NCI-H1092 (cell line): ENCODE measurements at places on chromosomes 5 and 9.

DNA sequence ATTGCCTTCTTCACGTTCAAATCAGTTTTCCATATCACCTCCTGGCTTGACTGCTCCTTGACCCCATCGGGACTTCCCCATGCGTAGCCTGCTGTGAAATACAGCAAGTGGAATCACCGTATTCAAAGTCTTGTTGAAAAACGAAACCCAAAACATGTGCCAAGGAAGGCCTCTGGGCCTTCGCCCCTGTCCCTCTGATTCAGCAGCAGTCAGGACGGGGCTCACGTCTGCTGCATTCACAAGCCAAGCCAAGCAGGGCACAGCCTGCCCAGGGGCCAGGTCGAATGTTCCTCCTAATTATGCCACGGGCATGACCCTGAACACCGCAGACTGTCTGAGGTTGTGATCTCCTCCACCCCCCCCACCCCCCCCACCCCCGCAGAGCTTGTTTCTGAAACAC, 960 bp upstream of the CTNND2 start:
- DNase-seq: no peak

GRCh38 chr5:138015916-138016315, 17.0 kb downstream of the FAM13B start:
- DNase-seq: no peak

DNA sequence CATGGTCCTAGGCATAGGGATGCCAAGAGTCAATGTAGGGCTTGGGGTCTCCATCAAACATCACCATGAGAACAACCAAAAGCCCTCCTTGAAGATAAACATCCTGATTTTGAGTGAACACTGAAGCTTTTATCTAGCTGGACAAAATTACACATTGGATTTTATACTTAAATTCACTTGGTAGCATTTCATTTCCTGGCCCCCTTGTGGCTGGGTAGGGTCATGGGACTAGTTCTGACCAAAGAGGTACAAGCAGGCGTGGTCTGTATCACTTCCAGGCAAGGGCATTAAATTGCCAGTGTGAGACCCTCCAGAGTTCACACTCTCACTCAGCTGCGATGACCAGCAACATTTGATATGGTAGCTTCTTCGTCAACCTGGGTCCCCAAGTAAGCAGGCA, 320.3 kb downstream of the ACTL7B start:
- no peak for DNase-seq

DNA sequence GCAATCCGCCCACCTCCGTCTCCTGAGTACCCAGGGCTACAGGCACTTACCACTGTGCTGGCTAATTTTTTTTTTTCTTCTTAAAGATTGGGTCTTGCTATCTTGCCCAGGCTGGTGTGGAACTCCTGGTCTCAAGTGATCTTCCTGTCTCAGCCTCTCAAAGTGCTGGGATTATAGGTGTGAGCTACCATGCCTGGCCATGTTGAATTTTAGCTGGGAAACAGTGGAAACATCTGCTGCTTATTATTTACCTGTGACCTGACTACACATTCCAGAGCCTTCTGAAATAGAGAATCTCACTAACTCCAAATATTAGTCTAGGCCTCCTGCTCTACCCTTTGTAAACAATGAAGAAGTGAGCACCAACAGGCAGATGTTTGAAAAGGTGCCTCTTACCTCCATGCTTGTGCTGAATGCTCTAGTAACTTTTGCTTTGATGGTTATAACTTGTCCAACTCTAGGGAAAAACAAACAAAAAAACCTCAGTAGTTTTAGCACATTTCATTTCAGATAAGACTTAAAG, 22.5 kb downstream of the ACOT12 start:
- DNase-seq: no peak

- DNase-seq: no peak
Measured at GRCh38 chr5:142404046-142404477, 79.2 kb upstream of the SPRY4 start.
